Vagina (tissue), 2 donors: ENCODE measurements at places on chromosomes 16 and 17. TPM values are rescaled to one million over a fixed set of nuclear protein-coding genes. Genes with fewer than 3 reads are reported as not detected.

Gene PSME3IP1
- 70.5 TPM for total RNA-seq

DNA sequence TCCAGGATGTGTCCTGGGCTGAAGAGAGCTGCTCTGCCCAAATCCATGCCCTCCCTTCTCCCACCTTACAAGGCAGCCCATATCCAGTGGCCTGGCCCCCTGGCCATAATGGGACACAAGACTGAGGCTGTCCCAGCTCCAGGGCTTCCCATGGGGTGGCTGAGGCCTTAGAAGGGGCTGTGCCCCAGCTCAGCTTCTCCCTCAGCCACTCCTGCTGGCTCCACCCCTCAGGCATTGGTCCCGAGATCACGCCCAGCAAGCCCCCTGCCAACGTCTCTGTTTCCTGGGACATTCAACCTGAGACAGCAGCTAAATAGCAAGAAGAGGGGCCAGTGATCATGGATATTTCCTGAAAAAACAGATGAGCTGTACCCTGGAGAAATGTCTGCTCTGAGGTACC is 43.3 kb downstream of the ARHGAP27 start:
- DNase-seq, result no peak

DNA sequence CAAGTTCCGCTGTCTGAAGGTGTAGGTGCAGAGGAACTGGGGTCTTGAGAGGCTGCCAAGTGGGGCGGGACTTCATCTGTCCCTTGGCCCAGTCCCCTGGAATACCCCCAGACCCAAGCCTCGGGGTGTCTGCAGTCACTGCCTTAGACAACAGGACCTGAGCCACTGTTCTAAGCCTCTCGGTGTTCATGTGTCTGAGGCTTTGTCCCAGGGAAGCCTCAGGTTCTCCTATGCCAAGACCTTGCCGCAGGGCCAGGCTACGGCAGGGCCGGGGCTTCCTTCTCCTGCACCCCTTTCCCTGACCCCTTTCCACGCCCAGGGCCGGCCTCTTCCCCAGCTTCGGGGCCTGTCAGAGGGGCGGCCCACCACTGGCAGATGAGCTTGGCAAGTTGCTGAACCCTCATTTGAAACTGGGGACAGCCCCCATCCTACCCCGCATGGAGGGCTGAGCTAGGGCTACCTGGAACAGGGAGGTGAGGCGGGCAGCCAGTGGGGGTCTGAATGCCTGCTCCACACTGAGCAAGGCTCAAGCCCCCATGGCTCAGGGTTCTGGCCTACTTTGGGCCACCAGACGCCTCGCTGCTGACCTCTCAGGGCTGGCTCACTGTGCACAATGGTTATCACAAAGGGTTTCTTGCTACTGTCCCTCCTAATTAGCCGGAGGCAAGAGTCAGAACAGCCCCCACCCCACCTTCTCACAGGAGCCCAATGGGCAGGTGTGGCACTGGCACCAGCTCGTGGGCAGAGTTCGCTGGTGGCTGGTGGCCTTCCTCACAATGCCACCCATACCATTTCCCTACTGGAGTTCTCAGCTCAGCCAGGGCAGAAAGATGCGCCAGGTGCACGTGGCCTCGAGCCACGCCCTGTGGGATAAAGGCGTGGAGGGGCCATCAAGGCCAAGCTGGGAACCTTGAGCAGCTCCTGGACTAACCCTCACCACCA is 7.1 kb downstream of the LITAFD start:
- no peak for DNase-seq

- no peak for DNase-seq
These were observed 36.7 kb downstream of the SKAP1 start for GRCh38 chr17:48393283-48393682.

- DNase-seq, result no peak
These were observed 693.3 kb downstream of the CDH11 start for GRCh38 chr16:64428463-64429113.

GRCh38 chr16:87002717-87003413 is 314.3 kb downstream of the C16orf95 start:
- no peak for DNase-seq

GRCh38 chr16:68306633-68307032 is 4.1 kb downstream of the SLC7A6OS start:
- no peak for DNase-seq

Gene ACADVL
- 957 TPM for total RNA-seq

Gene HS3ST4
- 1.5 TPM for total RNA-seq

GRCh38 chr17:62653826-62654761 is 26.6 kb downstream of the MRC2 start:
- no peak for DNase-seq

Gene CCDC144A
- 2.5 TPM for total RNA-seq

GRCh38 chr16:55055262-55055661 is 124.6 kb downstream of the IRX5 start:
- DNase-seq, result no peak

- no peak for DNase-seq
These were observed 15.7 kb downstream of the FBF1 start for GRCh38 chr17:75925103-75925502.

Gene CCL4L2
- total RNA-seq, result 5.2 TPM

DNA sequence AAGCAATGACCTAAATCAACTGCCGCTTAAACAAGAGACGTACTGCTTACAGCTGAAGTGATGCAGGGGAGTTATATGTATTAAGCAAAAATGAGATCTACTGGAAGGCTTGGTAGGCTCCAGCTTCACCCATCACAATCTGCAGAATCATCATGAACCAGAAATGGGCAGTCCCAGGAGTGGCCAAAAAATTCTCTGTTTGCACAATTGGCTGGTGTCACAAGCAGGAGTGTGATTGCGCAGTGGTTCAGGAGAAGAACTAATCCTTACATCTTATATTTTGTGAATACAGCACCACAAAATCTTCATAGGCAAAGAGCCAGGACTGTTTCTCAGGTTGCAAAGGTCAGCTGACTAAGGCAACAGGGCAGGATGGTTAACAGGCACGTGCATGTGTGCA is 75.9 kb downstream of the CES1 start:
- no peak for DNase-seq
